Neural cell (in vitro differentiated cells): ENCODE measurements at places on chromosomes 12 and 14. TPM values are rescaled to one million over a fixed set of nuclear protein-coding genes. Genes with fewer than 3 reads are reported as not detected.

The SARNP gene
- 245 and 332 TPM in 2 replicates for polyA plus RNA-seq

The PLEKHG7 gene
- polyA plus RNA-seq: not detected in 2 replicates

The CLEC14A gene
- polyA plus RNA-seq: 0.12 TPM in 1 of 2 replicates, not detected in the other

The TAS2R50 gene
- polyA plus RNA-seq: 2.4 TPM in 1 of 2 replicates, not detected in the other

The PHETA1 gene
- polyA plus RNA-seq: 25.4 and 26.5 TPM in 2 replicates

The IL22 gene
- polyA plus RNA-seq: not detected in 2 replicates

The CLEC12A gene
- polyA plus RNA-seq: not detected in 2 replicates

The DNAJC22 gene
- polyA plus RNA-seq: 0.54 and 1.1 TPM in 2 replicates

The LALBA gene
- not detected in 2 replicates for polyA plus RNA-seq

The SOAT2 gene
- not detected in 2 replicates for polyA plus RNA-seq

The TPH2 gene
- 0.12 and 0.33 TPM in 2 replicates for polyA plus RNA-seq

The GRIP1 gene
- 41.1 and 54.9 TPM in 2 replicates for polyA plus RNA-seq

The TSPAN8 gene
- polyA plus RNA-seq: not detected in 2 replicates

The ALX1 gene
- 0.43 TPM in 1 of 2 replicates, not detected in the other for polyA plus RNA-seq

The CKAP4 gene
- 50.0 and 51.5 TPM in 2 replicates for polyA plus RNA-seq

The OASL gene
- 0.42 TPM in 1 of 2 replicates, not detected in the other for polyA plus RNA-seq

The NR1H4 gene
- polyA plus RNA-seq: not detected in 2 replicates

The MYF6 gene
- not detected in 2 replicates for polyA plus RNA-seq

The KITLG gene
- polyA plus RNA-seq: 5.2 and 6.2 TPM in 2 replicates

The ZNF664 gene
- polyA plus RNA-seq: 146 and 152 TPM in 2 replicates

The ZFYVE1 gene
- polyA plus RNA-seq: 11.5 and 13.1 TPM in 2 replicates

The ZFYVE26 gene
- 8.5 and 10.7 TPM in 2 replicates for polyA plus RNA-seq

The CMA1 gene
- polyA plus RNA-seq: not detected in 2 replicates

The ABHD12B gene
- polyA plus RNA-seq: not detected in 2 replicates

The OLR1 gene
- not detected in 2 replicates for polyA plus RNA-seq

The NKX2-1 gene
- polyA plus RNA-seq: 1.5 and 5.0 TPM in 2 replicates

The SELPLG gene
- polyA plus RNA-seq: 0.62 TPM in 1 of 2 replicates, not detected in the other

The KLRC1 gene
- polyA plus RNA-seq: not detected in 2 replicates

The C12orf54 gene
- not detected in 2 replicates for polyA plus RNA-seq

The CCDC198 gene
- polyA plus RNA-seq: not detected in 2 replicates

The BEGAIN gene
- polyA plus RNA-seq: 10.9 and 28.2 TPM in 2 replicates

The ARF6 gene
- 23.0 and 24.1 TPM in 2 replicates for polyA plus RNA-seq

The TMTC2 gene
- polyA plus RNA-seq: 20.3 and 20.6 TPM in 2 replicates

The TMEM30B gene
- polyA plus RNA-seq: 0.28 TPM in 1 of 2 replicates, not detected in the other

The CD69 gene
- 0.70 and 0.72 TPM in 2 replicates for polyA plus RNA-seq

The NXPH4 gene
- polyA plus RNA-seq: 0.53 TPM in 1 of 2 replicates, not detected in the other
